Nucleus accumbens (tissue), 56 donors: ENCODE measurements at places on chromosomes 3 and 15.

DNA sequence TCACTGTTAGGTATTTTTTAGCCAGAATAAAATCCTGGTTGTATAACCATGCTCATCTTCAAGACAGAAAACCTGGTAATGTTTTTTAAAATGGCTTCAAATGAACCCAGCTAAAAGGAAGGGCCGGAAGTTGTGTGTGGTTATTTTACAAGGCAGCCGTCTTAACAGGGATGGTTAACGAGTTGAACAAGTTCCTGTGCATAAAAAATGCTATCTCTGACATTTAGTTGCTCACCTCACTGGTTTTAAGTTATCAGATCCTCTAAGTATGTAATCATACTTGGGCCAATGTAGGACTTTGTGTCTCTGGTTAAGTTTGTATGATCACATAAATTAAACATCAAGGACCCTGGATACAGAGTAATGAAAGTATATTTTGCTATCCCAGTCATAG, 2.1 kb downstream of the ATP11B start:
- no peak for DNase-seq

DNA sequence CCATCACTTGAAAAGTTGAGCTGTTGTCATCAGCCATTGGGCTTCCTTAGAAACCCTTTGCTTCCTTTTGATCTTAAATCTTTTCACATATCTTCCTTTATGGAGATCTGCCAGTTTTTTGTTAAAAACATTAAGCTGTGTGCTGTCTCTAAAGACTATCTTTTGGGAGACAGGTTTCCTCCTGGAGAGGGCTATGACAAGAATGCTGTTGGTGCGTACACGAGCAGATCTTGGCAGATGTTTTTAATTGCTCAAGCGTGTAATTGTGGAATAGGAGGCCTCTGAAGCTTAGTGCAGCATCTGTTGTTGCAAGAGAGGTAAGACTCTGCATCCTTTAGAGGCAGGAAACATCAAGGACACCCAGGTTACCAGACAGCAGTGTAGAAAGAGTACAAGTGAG, 56.8 kb downstream of the PHLDB2 start:
- no peak for DNase-seq

DNA sequence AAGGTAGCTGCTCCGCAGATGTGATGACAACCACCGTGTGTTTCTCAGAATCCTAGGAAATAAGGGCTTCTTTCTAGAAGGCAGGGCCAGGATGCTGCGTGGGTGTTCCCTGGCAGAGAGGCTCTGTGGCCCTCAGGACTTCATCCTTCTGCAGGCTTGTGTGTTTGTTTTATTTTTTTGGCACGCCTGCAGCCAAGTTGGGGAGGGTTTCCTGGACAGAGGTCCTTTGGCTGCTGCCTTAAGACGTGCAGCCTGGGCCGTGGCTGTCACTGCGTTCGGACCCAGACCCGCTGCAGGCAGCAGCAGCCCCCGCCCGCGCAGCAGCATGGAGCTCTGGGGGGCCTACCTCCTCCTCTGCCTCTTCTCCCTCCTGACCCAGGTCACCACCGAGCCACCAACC, at the start of gene CLEC3B:
Gene CLEC3B, plus strand, starts transcription at position 266 of the 400 bp plus-strand sequence. Its CDS starts 60 bp downstream, at position 326.
- no peak for DNase-seq

DNA sequence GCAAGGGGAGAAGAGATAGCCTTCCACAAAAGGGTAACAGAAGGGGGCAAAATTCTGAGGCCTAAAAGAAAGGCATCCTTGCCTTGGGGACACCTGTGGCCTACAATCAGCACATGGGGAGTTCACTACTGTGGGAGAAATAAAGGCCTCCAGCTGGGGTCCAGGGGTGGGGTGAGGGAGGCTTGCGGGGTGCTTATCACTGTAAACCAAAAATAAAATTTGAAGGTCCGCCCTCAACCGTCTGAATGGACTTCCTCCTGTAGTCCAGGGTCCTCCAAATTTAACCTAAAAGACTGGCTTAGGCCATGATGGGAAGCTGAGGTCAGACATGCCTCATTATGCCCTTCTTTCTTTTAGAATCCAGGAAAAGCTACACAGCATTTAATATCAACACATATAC, 2.1 kb upstream of the POLR2M start:
- DNase-seq = no peak

- no peak for DNase-seq
Measured at GRCh38 chr3:58218904-58219303, 8.1 kb upstream of the DNASE1L3 start.

DNA sequence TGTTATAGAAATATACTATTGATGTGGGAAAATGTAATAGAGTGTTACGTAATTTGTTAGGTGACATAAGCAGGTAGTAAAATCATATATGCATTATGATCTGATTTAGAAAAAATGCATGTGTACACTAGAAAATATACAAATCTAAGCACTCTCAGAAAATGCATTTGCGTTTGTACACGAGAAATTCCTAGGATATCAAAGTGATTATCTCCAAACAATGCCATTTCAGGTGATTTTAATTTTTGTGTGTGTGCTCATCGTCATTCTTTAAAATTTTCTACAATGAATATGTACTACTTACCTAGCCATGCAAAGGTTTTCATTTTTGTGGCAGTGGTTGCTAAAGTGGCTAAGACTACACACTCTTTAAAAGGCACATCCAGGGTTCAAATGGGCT, 140.8 kb upstream of the RAD18 start:
- no peak for DNase-seq

DNA sequence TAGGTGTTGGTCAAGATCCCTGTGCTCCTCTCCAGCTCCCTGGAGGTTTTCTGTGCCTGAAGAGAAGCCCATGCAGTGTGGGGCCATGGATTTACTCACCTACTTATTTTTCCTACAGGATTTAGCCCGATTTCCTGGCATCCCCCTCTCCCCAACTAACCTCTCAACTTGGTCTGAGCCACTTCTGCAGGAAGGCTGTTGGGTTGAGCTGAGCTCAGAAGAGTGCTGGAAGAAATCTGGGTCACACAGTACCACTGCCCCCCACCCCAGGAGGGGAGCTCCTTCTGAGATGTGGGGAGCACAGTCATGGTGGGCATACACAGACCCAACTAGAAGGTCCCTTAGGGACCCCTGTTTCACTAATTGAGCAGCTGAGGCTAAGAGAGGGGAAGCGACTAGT, 34.4 kb upstream of the SLCO2A1 start:
- DNase-seq = no peak

DNA sequence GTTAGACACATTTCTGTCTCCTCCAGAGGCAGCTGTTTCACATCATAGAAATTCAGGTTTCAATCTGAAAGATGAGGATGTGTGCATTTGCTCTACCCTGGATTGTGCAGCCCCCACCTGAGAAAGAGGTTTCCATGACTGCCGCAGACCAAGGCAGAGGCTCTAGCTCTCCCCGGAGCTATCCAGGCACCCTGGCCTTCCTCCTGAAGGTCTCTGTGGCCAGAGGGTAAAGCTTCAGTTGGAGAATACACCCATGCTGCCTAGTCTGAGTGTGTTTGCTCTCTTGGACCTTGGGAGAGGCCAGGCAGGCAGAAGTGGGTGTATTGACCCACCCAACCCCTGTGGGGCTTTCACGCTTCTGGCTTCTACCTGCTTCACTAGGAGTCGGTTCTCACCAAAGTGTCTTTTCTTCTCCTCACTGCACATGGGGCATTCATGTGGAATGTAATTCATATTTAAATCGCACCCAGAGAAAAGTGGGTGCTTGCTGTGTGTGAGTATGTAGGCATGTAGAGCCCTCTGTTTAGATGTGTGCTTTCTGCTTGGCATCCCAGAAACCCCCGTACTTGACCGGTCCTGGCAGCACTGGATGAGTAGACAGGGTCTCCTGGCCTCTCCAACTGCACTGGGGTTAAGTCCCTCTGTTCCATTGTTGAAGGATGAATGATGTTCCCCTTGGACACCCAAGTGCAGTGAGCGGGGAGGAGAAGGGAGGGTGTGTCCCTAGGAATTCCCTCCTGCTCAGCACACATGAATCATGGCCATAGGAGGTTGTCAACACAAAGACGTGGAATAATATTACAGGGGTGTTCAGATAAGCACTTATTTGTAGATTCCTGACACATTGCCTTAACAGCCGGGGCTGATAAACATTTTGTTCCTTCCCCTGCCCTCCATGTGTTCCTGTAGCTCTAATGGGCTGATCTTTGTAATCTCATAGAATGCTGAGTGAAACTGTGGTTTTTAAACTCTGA, 20.3 kb upstream of the RAB6B start:
- DNase-seq = no peak
